Adipose tissue (tissue), 3 donors: ENCODE measurements at places on chromosomes 6 and 20. TPM values are rescaled to one million over a fixed set of nuclear protein-coding genes. Genes with fewer than 3 reads are reported as not detected.

The CGAS gene
- polyA plus RNA-seq = 0.81 TPM

The TSPO2 gene
- polyA plus RNA-seq = 0.08 TPM

The TRAM2 gene
- polyA plus RNA-seq = 12.9 TPM

The BTNL2 gene
- polyA plus RNA-seq = not detected

The CHRNA4 gene
- not detected for polyA plus RNA-seq

The LIN28B gene
- polyA plus RNA-seq = not detected

The HLA-DRA gene
- 53.2 TPM for polyA plus RNA-seq

The RIMS4 gene
- 0.03 TPM for polyA plus RNA-seq

The FRS3 gene
- polyA plus RNA-seq = 6.9 TPM
